ENCODE measurements at places on chromosomes 16 and 17. TPM values are rescaled to one million over a fixed set of nuclear protein-coding genes. Genes with fewer than 3 reads are reported as not detected.

- H3K36me3 ChIP-seq = peaks cover 16% of the 10 kb centered on the region
- no peaks in the 10 kb centered on the region for H3K27me3 ChIP-seq
- peak overlapping the region; percentile 100 for H3K27ac ChIP-seq
- peaks cover 15% of the 10 kb centered on the region for H3K4me1 ChIP-seq
These were observed 687 bp upstream of the NARF start for GRCh38 chr17:82457929-82458178.

Gene COG8
- total RNA-seq = 95.3 TPM

- no peak for DNase-seq
- H3K27ac ChIP-seq = no peak overlapping the region
- H3K27me3 ChIP-seq = no peaks in the 10 kb centered on the region
- H3K4me3 ChIP-seq = no peak overlapping the region
- no peaks in the 10 kb centered on the region for H3K36me3 ChIP-seq
These were observed 5.9 kb upstream of the SLC13A2 start for GRCh38 chr17:28467456-28468025.

- H3K36me3 ChIP-seq = no peaks in the 10 kb centered on the region
- peak overlapping the region; percentile 27 for H3K27ac ChIP-seq
- H3K4me3 ChIP-seq = no peak overlapping the region
- DNase-seq = peak; percentile 22
- H3K27me3 ChIP-seq = no peaks in the 10 kb centered on the region
These were observed 32.1 kb upstream of the CDC42EP4 start for GRCh38 chr17:73343739-73344454.

- H3K4me3 ChIP-seq = no peak overlapping the region
- no peaks in the 10 kb centered on the region for H3K27me3 ChIP-seq
These were observed 6.5 kb downstream of the MARF1 start for GRCh38 chr16:15636392-15636873.

DNA sequence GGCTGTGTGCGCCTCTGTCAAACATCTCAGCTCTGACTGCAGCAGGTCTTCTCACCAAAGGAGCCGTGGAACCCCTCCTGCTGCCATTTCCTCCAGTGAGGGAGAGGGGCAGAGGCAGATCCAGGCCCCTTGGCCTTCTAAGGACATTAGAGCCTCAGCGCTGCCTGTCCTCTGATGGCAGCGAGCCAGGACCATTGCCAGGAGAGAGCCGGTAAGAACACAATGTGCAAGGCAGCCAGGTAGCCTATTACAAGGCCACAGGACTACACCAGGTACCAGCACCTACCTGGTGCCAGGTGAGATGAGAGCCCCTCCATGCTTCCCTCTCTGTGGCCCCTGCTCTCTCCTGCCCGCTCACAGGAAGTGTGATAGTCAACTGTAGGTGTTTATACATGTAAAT is 11.0 kb downstream of the LRRC75A start:
- DNase-seq = no peak
- no peaks in the 10 kb centered on the region for H3K36me3 ChIP-seq
- no peak overlapping the region for H3K4me3 ChIP-seq
- H3K27ac ChIP-seq = no peak overlapping the region

Gene CDRT15L2
- not detected for total RNA-seq

Gene UNK
- total RNA-seq = 37.8 TPM

Data from cardiac muscle cell (in vitro differentiated cells and primary cell).